ENCODE measurements at places on chromosomes 3 and 15. TPM values are rescaled to one million over a fixed set of nuclear protein-coding genes. Genes with fewer than 3 reads are reported as not detected.

DNA sequence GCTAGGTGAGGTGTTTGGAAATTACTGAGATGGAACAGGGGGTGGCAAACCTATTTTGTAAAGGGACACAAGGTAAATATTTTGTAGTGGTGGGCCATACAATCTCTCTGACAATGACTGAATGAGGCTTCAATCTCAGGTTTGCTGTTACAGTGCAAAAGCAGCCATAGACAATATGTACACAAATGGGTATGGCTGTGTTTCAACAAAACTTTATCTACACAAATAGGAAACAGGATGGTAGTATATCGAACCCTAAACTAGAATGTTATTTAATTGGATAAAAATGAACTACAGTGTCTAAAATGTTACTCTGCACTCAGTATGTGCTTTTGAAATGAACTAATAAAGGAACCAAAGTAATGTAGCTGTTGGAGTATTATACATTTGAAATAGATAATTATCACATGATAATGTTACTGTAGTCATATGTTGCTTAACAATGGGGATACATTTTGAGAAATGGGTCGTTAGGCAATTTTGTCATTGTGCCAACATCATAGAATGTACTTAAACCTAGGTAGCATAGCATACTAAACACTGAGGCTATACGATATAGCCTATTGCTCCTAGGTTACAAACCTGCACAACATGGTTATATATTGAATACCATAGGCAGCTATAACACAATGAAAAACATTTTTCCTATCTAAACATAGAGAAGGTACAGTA, 495.2 kb upstream of the TBL1XR1 start:
- no peak for DNase-seq

AHSG gene
- total RNA-seq = 2,043 TPM

DNA sequence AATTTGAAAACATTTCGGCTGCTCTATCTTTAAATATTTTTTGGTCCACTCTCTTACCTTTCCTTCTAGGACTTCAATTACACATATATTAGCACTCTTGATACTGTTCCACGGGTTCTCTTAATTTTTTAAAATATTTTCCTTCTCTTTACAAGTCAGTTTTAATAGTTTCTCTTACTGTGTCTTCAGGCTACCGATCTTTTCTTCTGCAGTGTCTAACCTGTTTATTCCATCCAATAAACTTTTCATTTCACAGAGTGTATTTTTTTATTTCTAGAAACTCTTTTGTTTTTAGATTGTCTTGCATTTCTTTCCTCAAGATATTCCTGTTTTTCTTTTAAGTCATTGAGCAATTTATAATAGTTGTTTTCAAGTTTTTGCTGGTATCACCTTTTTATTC, 27.7 kb downstream of the TCF12 start:
- no peak for DNase-seq

STRIT1 gene
- not detected for total RNA-seq

DNA sequence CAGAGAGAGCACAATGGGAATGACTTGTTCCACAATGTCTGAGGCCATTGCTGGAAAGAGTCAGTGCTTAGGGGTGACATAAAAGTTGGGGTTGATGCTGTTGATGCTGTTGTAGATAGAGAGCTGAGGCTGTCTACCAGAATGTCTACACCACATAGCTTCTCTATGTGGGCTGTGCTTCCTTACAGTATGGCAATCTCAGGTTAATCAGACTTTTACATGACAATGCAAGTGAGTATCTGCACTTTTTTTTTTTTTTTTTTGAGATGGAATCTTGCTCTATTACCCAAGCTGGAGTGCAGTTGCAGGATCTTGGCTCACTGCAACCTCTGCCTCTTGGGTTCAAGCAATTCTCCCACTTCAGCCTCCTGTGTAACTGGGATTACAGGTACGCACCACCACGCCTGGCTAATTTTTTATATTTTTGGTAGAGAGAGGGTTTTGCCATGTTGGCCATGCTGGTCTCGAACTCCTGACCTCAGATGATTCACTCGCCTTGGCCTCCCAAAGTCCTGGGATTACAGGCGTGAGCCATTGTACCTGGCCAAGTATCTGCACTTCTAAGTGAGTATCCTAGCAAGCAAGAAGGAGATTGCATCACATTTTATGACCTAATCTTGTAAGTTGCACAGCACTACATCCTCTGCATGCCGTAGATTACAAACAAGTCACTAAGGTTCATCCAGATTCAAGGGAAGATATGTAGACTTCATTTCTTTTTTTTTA, 28.7 kb downstream of the DLEC1 start:
- no peak for DNase-seq

DNA sequence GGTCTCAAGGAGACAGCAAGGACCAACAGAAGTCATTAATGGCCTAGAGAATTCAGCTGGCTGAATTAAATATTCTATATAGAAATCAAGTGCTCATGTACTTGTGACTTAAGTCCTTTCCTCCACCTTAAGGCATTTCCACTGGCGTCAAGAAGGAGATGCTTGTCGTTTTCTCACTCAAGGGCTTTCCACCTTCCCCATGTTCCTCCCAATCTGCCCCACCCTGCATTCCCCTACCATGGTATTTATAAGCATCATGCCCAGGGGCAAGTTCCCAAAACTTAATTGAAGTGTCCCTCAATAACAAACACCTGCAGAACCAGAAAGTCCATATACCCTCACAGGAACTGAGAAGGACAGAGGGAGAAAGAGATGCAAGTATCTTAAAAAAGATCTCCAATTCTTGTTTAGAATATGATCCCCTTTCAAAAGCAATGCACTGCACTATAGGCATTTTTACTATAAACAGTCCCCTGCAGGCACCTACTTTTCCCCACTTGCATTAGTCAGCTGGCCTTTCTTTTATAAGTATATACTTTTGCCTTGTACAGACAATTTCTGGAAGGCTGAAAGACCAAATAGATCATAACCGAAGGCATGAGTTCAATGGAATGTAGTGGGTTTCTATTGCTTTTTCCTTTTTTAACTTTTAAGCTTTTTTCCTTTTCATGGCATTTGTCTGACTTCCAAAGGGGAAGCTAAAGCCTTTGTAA, 29.6 kb downstream of the TMEM39A start:
- no peak for DNase-seq

CMSS1 gene
- total RNA-seq = 48.7 TPM

DNA sequence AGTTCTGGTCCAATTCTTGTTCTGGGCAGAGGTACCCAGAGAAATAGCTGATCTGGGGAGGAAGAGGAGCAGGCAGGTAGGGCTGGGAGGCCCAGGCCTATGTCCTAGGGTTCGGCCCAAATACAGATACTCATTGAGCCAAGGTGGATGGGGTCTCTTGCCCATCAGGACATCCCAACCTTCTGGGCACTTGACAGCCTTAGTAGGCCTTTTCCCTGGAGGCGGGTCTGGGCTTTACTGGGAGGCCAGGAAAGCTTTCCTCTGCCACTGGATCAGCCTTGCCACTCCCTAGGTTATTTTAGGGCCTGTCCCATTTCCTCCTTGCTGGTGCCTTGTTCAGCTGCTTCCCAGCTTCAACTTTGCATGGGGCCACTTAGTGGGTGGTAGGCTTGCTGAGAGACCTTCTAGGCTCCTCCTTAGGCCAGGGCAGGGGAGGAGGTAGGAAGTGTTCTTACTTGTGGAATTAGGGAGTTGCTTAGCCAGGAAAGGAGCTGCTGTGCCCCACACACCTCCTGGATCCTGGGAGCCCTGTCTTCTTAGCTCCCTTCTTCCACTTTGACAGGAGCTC, 9.7 kb downstream of the TEX264 start:
- DNase-seq = no peak

DNA sequence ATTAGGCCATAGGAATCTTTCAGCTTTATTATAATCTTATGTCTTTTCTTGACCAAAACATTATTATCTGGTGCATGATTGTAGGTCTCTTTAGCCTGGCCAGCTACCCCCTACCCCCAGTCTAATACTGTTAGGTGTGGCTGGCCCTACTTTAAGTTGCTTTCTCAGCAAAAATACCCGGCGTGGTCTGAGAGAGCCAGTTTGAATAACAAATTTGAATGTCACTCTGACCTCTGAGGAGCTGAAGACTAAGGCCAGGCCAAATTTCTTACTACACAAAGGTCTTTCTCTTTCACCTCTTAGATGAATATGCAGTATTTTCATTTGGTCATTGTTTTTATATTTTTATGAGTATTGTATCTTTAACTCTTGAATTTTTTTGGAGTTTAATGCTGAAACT, 188.5 kb upstream of the MLF1 start:
- DNase-seq = no peak

GRCh38 chr3:188212308-188212969, 58.5 kb downstream of the LPP start:
- peak; percentile 80 for DNase-seq

SLC7A14 gene
- total RNA-seq = not detected

DNA sequence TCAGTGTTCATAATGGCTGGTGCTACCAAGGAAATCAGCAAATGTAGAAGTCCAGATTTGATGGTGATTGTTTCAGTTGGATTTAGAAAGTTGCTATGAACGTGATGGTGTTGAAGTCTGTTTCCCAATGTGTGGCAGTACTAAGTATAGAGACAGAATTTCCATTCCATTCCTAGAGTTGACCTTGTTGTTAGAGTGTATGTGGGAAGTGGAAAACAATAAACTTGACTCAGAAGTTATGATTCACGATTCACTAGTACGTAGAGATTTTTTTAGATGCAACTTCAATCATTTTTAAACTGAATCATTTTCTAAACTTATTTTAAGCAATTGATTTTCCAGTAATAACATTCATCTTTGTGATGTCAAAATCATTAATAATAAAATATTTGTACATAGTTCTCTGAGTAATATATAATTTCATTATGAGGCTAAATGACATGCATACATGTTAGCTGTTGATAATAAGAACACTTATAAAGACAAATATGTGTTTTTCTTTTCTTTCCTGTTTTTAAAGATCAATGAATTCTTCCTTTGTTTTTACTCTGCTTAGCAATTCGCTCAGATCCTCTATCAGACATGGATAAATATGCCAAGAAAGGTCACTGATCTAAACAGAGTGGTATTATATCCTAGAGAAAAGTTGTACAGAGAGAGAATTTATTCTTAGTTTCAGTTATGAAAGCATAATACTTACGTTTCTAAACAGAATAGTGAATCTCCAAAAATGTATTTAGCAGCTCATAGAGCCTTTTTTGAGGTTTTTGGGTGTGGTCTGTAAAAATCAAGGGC, 108.8 kb upstream of the GPR149 start:
- no peak for DNase-seq

GRCh38 chr3:25500706-25501210, 72.7 kb downstream of the RARB start:
- DNase-seq = no peak

DNA sequence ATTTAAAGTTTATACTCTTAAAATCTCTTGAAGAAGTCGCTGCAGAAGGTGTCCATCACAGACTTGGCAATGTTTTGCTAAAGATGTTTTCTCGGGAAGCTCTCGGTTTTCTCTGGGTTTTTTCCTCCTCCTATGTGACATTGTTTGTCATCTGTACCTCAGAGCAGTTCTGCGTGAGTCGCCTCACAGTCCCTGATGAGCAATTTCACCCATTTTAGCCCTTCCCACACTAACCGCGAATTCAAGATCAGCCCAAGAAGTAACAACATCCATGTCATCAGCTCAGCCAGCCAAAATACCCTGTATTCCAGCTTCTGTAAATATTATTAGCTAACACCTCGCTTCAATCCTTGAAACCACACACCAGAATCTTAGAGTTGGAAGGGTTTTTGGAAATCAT, 224.3 kb upstream of the SETMAR start:
- DNase-seq = no peak

- no peak for DNase-seq
Measured at GRCh38 chr3:21902956-21903355, 151.9 kb upstream of the ZNF385D start.

SH2D7 gene
- not detected for total RNA-seq

DNA sequence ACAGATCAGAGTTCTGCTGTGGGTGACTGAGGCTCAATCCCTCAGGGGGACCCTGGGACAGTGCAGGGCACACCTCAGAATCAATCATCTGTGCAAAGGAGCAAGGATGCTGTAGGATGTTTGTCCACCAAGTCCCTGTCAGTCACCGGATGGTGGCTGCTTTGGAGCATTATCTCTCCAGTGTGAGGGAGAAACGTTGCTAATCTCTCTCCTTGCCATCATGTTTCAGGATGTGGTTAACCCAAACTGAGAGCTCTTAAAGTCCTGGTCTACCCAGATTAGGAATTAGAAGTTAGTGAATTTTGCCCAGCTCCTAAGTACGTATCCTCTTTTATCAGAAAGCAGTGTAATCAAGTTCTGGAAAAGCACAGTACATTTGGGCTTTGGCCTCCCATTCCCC, 26.2 kb upstream of the LRRC3B start:
- no peak for DNase-seq

DNA sequence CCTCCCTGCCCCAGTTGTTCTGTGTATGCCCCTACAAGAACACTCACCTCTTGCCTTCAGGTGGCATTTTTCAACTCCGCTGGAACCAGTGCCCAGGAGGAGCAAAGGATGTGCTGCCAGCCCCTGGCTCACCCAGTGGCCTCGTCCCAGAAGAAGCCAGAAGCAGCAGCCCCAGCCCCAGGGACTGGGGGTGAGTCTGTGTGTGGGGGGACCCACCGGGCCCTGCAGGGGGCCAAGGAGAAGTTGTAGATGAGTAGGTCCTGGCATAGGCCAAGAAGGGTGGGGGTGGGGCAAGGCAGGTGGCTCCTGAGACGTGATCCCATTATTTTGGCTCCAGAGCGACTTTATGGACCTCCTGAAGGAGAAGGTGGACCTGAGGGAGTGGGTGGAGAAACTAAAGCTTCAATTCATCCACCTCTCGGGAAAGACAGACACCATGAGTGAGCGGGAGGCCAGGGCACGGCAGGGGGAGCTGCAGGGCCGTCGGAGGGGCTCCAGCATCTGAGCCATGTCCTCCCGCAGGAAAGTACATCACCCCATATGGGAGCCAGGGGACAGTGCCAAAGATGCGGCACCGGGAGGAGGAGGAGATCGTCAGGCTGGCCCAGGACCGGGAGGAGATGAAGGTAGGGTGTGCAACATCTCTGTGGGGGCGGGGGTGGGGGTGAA, 29.3 kb downstream of the NGRN start:
- no peak for DNase-seq

PROK2 gene
- not detected for total RNA-seq

DNA sequence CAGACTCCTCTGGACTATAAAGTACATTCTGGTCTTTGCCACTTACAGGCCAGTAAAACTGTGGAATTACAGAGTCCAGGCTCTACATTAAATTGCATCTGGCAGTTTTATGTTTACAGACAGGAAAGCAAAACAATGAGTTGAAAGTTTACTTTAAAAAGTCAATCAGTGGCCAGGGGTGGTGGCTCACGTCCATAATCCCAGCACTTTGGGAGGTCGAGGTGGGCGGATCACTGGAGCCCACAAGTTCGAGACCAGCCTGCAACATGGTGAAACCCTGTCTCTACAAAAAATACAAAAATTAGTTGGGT, 53.8 kb downstream of the TM4SF4 start:
- no peak for DNase-seq

DNA sequence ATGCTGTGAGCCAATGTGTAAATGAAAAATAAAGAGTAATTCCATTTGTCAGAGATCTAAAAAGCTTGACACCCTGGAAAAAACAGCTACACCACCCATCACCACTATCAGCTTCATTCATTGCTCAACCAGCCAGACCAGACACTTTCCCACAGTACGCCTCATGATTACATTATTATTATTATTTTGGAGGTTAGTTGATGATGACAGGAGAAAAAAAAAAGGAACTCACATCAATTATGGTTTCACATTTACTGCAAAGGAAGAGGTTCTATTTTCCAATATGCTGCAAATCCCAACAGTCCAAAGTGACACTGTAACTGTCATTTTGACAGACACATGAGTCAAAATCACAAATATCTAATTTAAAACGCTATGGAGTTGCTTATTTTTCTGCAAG, 134.7 kb upstream of the TSC22D2 start:
- no peak for DNase-seq

All from HepG2 (cell line).